Ecto neural progenitor cell (in vitro differentiated cells): ENCODE measurements at places on chromosomes 12 and 14.

GRCh38 chr12:45705404-45705803 lies 24.1 kb upstream of the ARID2 start:
- no peak for DNase-seq

GRCh38 chr12:47989023-47989417 lies 15.3 kb downstream of the COL2A1 start:
- DNase-seq, result no peak

GRCh38 chr14:77804592-77804991 lies 4.7 kb downstream of the ADCK1 start:
- DNase-seq, result peak; percentile 54

DNA sequence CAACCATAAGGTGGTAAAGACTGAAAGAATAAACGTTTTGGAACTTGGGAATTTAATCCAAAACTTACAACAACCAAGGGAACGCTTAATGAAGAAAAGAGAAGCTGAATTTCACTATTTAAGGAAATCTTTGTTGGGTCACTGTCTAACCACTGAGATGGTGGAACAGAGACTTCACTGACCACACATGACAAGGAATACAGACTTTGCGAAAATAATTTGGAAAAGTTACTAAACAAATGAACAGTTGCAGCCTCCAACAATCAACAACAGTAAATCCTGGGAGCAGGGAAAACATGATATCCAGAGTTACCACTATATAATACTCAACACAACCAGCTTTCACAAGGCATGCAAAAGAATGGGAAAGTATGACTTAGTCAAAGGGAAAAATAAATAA lies 79.1 kb downstream of the CMKLR1 start:
- no peak for DNase-seq

- peak; percentile 47 for DNase-seq
Measured at GRCh38 chr12:1474041-1474573, 120.3 kb downstream of the FBXL14 start.

- peak; percentile 16 for DNase-seq
Measured at GRCh38 chr14:101739446-101740141, 21.9 kb upstream of the PPP2R5C start.

- no peak for DNase-seq
Measured at GRCh38 chr14:26528415-26529182, 69.2 kb downstream of the NOVA1 start.

DNA sequence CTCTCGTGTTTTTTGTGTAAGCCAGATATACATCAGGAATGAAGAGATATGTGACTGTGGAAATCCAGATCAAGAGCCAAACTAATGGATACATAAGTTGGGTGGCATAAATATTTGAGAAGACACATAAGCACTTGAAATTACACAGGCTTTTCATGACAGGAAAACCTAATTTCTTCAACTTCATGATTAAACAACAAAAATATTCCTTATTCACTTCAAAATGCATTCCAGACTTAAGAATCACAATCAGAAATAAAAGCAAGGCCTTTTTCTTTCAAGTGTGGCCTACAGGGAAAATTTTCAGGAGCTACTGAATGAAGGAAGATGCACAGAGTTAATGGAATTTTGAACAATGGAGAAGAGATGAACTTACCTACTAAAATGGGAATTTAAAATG lies 515.6 kb downstream of the FOXG1 start:
- no peak for DNase-seq

- no peak for DNase-seq
Measured at GRCh38 chr14:73058922-73059673, 764 bp downstream of the RBM25 start.

GRCh38 chr14:73741876-73742519 lies 27.8 kb upstream of the PNMA1 start:
- DNase-seq, result peak; percentile 53

DNA sequence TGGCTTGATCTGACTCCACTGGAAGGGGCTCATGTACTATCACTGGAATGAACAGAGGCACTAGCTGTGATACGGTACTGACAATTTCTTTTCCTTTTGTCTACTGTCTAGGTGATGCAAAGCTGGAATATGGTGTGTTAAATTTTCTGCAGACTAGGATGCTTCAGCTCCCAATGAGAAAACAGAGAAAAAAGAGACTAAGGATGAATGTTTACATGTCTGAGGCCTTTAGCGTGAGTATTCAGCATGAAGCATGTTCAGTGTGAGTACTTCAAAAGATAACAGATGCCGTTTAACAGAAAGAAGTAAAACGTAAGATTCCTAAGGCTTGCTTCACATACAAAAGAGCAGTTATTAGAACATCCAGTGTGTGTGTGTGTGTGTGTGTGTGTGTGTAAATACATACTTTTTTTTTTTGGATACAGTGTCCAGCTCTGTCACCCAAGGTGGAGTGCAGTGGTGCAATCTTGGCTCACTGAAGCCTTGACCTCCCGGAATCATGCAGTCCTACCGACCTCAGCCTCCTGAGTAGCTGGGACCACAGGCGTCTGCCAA lies 92.3 kb upstream of the FERMT2 start:
- no peak for DNase-seq

GRCh38 chr12:89343127-89343526 lies 9.2 kb downstream of the DUSP6 start:
- DNase-seq, result no peak

GRCh38 chr12:69329669-69330428 lies 18.3 kb upstream of the LYZ start:
- no peak for DNase-seq

GRCh38 chr14:90581745-90582144 lies 184.9 kb downstream of the CALM1 start:
- DNase-seq, result no peak

DNA sequence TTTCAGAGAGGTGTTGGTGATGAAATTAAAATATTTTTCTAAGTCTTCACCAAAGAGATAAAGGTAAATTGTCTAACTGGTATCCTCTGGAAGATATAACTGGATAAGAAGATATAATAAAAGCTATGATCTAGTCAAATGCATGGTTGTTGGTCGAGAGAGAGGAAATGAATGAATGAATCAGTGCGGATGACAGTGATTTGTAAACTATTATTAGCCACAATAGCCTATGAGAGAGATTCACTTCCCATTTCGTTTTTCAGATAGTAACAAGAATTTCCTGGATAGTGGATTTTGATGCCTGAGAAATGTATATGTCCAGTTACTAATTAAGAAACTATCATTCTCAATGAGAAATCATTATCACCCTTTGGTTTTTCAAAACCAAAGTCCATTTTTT lies 63.1 kb downstream of the HEATR5A start:
- no peak for DNase-seq

DNA sequence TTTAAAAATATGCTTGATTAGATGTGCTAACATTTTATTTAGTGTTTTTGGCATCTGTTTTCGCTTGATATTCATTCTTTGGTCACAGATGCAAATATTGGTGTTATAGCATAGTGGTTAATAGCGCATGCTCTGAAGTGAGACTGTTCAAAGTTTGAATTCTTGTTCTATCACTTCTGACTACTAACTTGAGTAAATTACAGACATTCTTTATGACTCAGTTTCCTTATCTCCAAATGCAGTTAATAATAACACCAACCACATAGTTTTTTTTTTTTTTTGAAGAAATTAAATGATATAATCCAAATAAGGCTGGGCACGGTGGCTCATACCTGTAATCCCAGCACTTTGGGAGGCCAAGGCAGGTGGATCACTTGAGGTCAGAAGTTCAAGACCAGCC lies 81.0 kb downstream of the TMX1 start:
- DNase-seq, result no peak

DNA sequence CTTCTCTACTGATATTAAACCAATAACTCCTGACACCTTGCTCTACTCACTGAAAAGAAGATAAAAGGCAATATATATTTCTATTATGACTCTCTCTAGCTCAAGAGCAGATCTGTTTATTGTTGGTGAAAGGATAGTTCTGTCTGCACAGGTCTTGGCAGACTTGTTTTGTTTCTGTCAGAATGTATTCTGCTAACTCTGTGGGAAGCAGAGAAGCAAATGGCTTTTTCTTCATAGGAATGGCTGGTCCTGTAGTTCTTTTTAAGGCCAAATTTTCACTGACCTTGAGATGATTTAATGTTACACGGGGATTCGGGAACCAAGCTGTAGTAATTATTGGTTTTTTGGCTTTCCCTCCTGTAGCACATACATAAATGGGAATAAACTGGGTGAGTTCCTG lies 512.1 kb downstream of the DIO2 start:
- no peak for DNase-seq

DNA sequence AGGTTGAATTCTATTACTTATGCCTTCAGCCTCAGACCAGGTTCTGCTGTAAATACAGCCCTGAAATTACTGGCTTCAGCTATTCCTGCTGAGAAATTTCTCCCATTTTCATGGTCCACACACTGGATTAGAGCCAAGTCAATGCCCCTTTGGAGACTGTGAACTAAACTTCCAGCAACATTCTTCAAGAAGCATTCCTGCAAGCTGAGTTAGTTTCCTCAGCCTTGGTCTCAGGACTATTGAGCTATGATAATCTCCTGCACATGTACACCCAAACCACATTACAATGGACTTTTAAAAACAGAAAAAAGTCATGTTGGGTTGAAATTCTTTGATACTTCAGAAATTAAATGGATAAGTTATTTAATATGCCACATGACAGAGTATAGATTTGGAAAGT lies 58.0 kb upstream of the AVPR1A start:
- no peak for DNase-seq

GRCh38 chr12:119998471-119999245 lies 9.6 kb downstream of the BICDL1 start:
- no peak for DNase-seq

DNA sequence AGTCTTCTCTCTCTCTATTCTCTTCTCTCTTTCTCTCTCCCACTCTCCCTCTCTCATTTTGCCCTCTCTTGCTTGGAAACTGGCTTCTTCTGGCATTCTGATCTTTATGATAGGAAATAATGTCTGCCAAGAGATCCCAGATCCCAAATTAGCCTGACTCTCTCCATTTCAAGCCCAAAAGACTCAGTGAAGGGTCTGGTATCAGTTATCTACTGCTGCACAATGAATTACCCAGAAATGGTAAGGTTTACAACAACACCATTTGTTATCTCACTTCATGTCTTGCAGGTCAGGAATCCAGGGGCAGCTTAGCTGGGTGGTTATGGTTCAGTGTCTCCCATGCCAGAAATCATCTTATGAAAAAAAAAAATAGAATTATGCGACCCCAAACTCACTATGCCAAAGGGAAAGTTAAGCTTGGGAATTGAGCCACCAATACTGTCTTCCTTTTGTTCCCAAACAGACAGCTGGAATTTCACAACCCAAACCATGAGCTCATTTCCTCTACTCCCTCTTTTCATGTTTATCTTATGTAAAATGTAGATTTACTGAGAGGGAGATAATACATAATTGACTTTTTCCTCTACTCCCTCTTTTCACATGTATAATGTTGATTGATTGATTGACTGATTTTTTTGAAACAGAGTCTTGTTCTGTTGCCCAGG lies 67.8 kb upstream of the FICD start:
- no peak for DNase-seq
